ENCODE measurements at places on chromosomes 13 and 19. TPM values are rescaled to one million over a fixed set of nuclear protein-coding genes. Genes with fewer than 3 reads are reported as not detected.
A peak's percentile ranks its signal among the peaks of the same experiment; 100 is the strongest.

Gene A1BG
- 26.3 TPM for total RNA-seq

Gene CBY2
- not detected for total RNA-seq

Gene SLC25A15
- total RNA-seq: 11.4 TPM

Gene PLPPR3
- not detected for total RNA-seq

GRCh38 chr13:77565635-77566034 lies 30.1 kb downstream of the SCEL start:
- no peaks in the 10 kb centered on the region for H3K4me1 ChIP-seq
- no peak overlapping the region for H3K27ac ChIP-seq
- no peak overlapping the region for H3K4me3 ChIP-seq
- no peaks in the 10 kb centered on the region for H3K27me3 ChIP-seq
- no peaks in the 10 kb centered on the region for H3K36me3 ChIP-seq

GRCh38 chr19:738509-739128 lies 12.3 kb upstream of the MISP start:
- H3K4me1 ChIP-seq: peaks cover 8% of the 10 kb centered on the region
- no peaks in the 10 kb centered on the region for H3K27me3 ChIP-seq
- no peaks in the 10 kb centered on the region for H3K36me3 ChIP-seq
- no peak overlapping the region for H3K27ac ChIP-seq

GRCh38 chr19:54109651-54110050 lies 5.8 kb downstream of the TFPT start:
- H3K27ac ChIP-seq: no peak overlapping the region
- no peak for DNase-seq
- no peaks in the 10 kb centered on the region for H3K27me3 ChIP-seq

DNA sequence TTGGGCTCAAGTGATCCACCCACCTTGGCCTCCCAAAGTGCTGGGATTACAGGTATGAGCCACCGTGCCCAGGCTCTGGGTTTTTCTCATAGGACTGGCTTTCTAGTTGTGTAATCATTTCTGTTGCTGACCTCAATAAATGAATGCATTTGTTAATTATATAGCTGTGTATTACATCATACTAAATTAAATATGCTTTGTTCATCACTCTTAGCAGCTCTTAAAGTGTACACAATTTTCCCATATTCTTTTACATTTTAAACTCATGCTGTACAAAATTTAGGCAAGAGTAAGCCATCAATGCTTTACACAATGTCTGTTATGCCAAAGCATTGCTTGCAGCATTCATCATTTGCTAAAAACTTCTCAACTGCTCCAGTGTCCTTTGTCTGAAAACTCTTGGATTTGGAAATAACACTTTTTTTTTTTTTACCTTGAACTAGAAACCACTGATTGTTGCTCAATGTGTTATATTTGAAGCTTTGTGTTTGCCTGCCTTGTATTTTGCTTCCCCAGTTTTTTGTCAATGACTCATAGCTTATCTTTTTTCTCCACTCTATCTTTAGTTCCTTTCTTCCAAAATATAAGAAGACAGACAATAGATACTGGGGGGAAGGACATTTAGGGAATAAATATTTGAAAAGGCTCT lies 31.4 kb downstream of the CCDC122 start:
- DNase-seq: no peak
- no peak overlapping the region for H3K4me3 ChIP-seq

DNA sequence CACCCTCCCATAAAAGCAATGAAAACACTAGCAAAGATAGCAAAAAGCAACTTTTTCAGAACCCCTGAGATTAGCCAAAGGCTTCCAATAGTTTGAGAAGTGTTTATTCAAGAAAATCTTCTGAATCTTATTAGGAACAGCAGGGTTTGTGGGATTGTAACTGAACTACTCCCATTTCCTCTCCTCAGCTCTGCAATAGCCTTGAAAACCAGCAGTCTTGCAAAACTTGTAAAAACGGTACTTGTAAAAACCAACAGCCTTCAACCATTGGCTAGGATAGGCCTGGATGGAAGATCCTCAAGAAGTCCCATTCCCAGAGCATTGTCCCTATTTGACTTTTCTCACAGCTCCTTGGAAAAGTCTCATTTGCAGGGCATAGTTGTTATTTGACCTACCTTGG lies 12.1 kb downstream of the RNASEH2B start:
- no peaks in the 10 kb centered on the region for H3K27me3 ChIP-seq
- H3K4me1 ChIP-seq: peaks cover 46% of the 10 kb centered on the region
- H3K4me3 ChIP-seq: no peak overlapping the region
- no peak overlapping the region for H3K27ac ChIP-seq
- peaks cover 41% of the 10 kb centered on the region for H3K36me3 ChIP-seq

Gene NALCN
- not detected for total RNA-seq

- H3K27me3 ChIP-seq: no peaks in the 10 kb centered on the region
- no peaks in the 10 kb centered on the region for H3K36me3 ChIP-seq
- H3K4me3 ChIP-seq: peak overlapping the region; percentile 94
- no peak for DNase-seq
- H3K4me1 ChIP-seq: peaks cover 43% of the 10 kb centered on the region
These were observed 1.4 kb downstream of the SH2D3A start for GRCh38 chr19:6765738-6766356.

Gene SIGLEC10
- total RNA-seq: 1.2 TPM

- H3K36me3 ChIP-seq: no peaks in the 10 kb centered on the region
- no peak for DNase-seq
- H3K27ac ChIP-seq: no peak overlapping the region
- H3K27me3 ChIP-seq: no peaks in the 10 kb centered on the region
These were observed 310.6 kb upstream of the MIR17HG start for GRCh38 chr13:91036886-91037285.

DNA sequence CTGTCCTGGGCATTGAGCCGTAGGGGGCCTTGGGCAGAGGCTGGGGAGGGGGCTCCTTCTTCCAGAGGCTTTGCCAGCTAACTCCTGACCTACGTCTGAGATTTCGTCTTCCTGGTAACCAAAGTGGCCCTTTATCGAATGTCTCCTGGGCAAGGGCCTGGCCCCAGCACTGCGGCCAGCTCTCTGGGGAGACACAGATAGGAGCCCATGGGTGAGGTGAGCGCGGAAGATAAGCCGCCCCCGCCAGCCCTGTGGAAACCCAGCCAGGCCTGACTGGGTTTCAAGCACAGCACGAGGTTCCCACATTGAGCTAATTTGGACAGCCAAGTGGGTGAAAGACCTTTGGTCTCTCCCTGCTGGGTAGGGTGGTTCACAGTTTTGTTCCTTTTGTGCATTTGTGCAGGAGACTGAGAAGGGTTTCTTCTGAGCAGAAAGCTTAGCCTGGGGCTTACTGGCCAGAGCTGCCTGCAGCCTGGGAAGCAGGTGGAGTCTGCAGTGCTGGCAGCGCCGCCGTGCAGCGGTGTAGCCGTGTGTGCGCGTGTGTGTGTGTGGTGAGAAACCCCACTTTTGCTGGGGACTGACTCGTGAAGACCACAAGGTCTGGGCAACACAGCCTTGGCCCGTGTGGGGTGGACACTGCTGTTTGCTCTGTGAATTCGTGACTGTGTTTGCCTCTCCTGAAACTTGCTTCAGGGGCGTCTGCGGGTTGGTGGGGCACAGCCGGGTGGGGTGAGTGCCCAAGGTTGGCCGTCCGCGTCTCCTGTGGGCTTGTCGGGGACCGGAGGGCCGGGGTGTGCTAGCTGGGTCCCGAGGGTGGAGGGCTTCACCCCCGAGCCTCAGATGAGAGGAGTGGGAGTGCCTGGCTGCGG lies 2.5 kb downstream of the BSG start:
- H3K27me3 ChIP-seq: peaks cover 1% of the 10 kb centered on the region
- H3K4me3 ChIP-seq: peak overlapping the region; percentile 79

Gene AMER2
- total RNA-seq: not detected

DNA sequence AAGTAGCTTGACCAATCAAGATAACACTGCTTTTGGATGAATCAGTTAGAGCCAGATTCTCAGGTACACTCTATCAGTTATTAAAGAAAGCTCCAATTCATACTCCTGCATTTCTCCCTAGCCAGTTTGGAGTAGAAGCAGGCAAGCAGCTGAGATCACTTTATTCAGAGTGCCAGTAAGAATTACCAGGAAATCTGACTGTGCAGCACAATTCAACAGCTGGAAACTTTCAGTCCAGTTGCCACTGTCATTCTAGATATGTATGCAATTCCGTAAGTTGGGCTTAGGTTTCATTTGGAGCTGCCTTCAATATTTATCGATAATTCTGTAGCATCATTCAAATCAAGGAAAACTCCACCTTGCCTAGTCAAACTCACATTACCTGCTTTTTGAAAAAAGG lies 2625.6 kb upstream of the PCDH20 start:
- no peaks in the 10 kb centered on the region for H3K27me3 ChIP-seq
- H3K4me1 ChIP-seq: no peaks in the 10 kb centered on the region
- no peaks in the 10 kb centered on the region for H3K36me3 ChIP-seq

DNA sequence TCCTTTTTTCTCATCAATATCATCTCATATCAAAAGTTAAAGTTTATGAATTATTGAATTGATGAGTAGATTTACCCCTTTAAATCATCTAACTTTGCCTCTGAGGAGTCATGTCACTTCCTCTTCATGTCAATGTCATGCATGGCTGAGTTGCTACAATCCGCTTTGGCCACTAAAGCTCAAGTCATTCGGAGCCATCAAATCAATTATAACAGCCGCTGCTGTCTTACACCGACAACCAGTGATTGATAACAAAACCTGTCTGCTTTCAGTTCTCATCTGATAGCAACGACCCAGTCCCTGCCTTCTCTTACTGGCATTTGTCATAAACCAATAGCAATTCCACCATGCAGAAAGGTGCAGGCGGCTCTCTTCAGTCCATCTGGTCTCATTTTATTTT lies 429.3 kb downstream of the DIAPH3 start:
- H3K27me3 ChIP-seq: no peaks in the 10 kb centered on the region
- no peak overlapping the region for H3K27ac ChIP-seq
- H3K36me3 ChIP-seq: no peaks in the 10 kb centered on the region
- no peaks in the 10 kb centered on the region for H3K4me1 ChIP-seq
- no peak for DNase-seq

GRCh38 chr19:1634938-1635243 lies 17.5 kb downstream of the TCF3 start:
- no peak overlapping the region for H3K4me3 ChIP-seq
- no peak for DNase-seq
- H3K27ac ChIP-seq: no peak overlapping the region
- no peaks in the 10 kb centered on the region for H3K27me3 ChIP-seq
- H3K36me3 ChIP-seq: peaks cover 8% of the 10 kb centered on the region
- peaks cover 26% of the 10 kb centered on the region for H3K4me1 ChIP-seq

Gene RELB
- total RNA-seq: 41.6 TPM
